ENCODE measurements at places on chromosomes 11 and 22.
A peak's percentile ranks its signal among the peaks of the same experiment; 100 is the strongest.

DNA sequence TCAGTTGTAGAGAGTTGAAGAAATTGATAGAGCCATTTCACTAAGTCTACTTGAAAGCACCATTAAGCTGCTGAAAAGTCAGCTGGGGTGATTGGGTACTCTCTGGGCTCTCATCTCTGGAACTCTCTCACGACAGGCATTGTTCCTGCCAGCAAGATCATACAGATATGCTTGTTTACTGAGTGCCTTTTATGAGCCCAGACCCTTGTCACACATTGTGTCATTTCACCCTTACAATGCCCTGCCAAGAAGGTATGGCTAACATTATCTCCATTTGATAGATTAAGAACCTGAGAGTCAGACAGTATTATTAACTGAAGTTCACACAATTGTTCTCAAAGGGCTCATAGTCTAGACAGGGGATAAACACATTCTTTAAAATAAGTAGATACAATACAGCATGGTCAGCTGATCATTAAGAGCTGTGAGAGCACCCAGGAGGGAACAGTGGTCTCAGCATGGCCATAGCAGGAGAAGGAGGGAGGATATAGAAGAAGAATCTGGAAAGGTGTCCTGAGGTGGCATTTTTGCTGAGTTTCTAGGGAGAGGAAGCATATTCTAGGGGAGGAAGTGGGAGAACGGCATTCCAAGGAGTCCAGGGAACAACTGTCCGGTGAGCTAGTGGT lies 580.5 kb downstream of the INSC start:
- no peak for DNase-seq

- no peak for DNase-seq
Observed at GRCh38 chr11:119091966-119092879, 7.5 kb downstream of the HMBS start.

DNA sequence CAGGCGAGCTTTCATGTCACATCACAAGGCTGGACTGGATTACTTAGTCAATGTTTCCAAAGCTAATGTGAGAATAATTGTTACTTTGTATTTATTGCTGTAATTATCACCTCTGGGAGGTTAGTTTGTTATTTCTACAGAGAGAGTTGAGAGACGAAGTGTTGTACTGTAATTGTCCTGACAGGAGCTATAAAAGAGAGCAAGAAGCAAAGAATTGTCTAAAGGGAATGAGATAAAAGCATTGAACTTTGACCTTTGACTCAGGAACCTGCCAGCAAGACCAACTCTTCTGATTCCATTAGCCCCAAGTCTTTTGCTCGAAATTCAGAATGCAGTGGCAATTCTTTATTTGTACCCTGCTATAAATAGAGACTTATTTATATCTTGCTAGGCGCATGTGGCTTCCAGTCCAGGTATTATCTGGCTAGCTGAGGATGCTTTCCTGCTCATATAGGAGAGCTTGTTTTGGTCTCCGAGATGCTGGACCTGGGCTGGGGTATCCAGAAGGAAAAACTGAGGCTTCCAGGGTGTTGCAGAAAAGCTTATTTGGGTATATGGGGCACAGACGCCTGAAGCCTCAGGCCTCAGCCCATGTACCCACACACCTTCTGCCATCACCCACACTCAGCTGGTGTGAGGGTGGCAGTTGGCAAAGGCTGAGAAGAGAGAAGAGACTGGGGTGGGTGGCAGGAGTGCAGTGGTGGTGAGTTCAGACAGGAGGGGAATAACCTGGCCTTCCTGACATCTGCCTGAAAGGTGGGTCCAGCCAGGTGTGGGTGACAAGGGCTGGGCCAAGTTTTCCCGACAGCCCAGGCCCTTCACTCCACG lies 40.7 kb downstream of the SYT13 start:
- DNase-seq: no peak

- DNase-seq: no peak
Observed at GRCh38 chr11:57647372-57647771, 2.3 kb downstream of the YPEL4 start.

DNA sequence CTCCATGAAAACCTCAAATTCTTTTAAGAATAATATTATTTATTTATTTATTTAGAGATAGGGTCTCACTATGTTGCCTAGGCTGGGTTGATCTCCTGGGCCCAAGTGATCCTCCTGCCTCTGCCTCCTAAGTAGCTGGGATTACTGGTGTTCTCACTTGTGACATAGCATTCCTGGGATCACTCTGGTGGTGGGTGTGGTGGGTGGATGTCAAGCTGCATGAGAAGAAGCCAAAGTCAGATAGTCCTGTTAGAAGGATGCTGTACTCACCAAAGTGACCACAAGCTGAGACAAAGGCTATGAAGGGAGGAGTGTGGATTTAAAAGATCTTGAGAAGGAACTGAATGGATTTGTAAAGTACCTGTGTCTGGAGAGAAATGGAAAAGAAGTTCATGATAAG lies 87.9 kb upstream of the SPON1 start:
- no peak for DNase-seq

DNA sequence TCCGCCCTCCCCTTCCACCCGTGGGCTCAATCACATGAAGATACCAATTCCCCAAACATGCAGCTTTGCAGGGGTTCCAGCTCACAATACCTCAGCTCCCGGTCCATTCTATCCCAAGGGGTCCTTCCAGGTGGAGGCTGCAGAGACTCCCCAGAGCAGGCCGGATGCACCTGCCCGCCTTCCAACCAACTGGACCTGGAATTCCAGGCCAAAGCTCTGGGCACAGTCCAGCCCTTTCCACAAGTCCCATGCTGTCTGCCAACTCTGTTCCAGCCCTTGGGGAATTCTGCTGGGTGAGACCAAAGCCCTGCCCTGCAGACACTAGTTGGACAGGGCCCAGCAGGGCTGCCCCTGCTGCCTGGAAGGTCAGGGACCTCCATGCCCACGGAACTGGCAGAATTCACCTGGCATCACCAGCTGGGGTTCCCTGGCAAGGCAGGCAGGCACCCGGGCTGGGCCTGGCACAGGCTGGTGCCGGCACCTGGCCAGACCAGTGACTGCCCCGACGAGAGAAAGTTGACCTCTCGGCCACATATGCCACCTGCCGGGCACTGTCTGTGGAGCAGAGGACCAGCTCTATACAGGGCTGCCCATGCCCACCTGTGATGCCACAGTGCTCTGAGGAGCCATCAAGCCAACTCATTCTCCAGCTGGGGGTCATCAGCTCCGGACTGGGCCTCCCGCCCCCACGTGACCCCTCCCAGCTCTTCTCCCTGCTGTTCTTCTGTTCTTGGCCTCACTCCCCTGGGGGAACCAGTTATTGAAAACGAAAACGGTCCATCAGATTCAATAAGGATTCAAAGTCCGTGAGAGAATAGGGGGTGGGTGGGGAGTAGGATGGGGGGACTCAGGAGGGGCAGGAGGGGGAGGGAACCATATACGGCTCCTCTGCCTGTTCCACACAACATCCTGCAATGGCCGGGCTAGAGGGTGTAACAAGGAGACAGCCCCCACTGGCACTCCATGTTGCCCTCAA lies 4.7 kb downstream of the SYT7 start:
- no peak for DNase-seq

GRCh38 chr11:117427356-117427874 lies 99.8 kb downstream of the CEP164 start:
- DNase-seq: no peak

DNA sequence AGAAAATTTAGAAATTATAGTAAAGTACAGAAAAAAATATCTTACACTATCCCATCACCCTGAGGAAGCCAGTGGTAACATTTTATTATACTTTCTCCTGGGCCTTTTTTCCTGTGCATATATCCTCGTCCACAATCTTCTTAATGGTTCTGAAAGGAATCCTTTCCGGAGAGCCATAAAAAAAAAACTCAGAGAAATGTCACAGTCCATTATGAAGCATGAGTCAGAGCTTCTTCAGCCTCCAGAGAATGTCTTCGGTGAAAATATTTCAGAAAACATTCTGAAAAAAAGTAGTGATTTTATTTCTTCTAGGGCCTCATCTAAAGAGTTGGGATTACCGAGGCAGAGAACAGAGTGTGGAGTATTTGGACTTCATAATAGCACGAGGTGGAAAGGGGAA lies 163.4 kb downstream of the INSC start:
- DNase-seq: no peak

DNA sequence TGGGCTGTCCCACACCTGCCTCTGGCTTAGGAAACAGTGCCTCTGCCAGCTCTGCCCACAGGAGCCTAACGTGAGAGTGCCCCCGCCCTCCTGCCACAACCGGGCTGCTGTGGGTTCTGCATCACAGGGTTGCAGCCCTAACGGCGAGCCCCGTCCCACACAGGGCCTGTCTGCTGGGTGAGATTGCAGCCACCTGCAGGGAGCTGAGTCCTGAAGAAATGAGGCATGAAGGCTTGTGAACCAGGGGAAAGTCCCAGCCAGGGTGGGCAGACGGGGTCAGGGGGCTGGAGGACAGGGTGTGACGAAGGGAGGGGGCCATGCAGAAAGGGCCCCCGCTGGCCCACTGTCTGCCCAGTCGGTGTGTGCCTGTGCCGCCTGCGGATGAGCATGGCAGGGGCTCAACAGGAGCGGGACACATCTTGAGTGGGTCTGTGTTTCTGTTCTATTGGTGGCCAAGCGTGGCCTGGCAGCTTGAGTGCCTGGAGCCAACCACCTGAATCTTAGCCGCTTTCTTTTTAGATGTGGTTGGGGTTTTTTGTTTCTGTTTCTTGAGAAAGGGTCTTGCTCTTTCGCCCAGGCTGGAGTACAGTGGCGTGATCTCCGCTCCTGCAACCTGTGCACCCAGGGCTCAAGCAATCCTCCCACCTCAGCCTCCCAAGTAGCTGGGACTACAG lies 38.9 kb downstream of the CTTN start:
- no peak for DNase-seq

DNA sequence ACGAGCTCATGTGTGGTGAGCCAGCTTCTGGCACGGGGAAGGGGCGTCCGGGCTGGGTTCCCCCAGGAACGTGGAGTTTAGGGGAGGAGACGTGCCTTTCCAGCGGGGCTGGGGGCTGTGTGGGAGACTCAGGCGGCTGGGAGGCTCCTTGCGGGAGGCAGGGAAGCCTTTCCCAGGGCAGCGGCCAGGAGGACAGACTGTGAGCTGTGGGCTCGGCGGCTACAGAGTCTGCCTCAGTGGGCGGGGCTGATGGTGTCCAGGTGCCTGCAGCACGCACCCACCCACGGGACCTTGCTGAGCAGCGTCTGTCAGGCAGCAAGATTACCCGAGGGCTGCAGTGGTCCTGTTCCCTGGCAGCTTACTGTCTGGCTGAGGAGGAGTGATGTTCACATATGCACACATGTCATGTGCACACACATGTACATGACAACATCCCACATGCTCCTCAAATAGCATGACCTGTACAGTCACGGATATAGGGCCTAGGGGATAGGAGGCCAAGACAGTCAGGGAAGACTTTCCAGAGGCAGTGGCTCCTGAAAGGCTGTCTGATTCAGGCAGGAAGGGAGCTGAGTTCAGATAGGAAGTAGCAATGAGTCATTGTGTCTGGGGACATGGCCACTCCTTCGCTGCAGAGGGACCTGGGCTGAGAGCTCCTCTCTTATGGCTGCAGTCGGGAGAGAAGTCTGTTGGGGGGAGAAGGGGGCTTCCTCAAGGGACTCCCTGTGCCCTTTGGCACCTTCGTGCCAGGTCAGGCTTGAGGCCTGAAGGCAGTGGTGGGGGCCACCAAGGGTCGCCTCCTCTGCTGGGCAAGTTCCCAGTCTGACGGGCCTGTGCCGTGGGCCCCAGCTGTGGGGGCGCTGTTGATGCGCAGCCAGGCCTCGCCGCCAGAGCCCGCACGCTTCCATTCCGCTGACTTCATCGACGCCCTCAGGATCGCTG lies 23.3 kb upstream of the PPP6R3 start:
- no peak for DNase-seq

- DNase-seq: no peak
Observed at GRCh38 chr11:69198891-69199582, 43.3 kb downstream of the SMIM38 start.

GRCh38 chr11:108084811-108085210 lies 36.6 kb upstream of the ACAT1 start:
- DNase-seq: no peak

DNA sequence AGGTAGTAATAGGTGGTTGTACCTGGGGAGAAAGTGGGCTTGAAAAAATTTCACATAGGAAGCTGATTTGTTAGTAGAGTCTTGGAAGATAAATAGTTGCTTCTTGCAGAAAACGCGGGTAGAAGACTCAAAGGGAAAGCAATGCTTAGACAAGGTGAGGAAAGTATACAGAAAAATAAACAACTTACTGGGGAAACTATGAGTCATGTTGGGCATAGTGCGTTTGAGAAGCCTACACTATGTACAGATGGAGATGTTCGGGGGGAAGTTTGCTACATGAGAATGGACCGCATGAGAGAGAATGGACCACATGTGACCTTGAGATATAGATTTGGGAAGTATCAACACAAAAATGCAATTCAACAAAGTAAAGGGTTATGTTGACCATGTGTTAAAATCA lies 86.7 kb upstream of the DDI1 start:
- no peak for DNase-seq

DNA sequence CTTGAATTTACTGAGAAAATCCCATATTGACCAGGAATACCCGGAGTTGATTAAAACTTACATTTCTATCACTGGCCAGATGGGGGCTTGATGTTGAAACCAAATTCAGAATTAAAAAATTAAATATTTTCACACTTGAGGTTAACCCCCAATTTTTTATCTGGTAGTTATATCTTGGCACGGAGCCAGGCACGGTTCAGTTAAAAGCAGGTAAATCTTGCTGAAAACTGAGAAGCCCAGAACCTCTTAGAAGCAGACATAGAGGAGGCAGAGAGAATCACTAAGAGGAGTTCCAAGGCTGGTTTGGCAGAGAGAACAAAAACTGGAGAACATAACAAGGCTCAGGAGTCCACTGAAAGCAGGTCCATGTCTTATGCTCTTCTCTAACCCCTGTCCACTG lies 77.7 kb downstream of the USP35 start:
- no peak for DNase-seq

DNA sequence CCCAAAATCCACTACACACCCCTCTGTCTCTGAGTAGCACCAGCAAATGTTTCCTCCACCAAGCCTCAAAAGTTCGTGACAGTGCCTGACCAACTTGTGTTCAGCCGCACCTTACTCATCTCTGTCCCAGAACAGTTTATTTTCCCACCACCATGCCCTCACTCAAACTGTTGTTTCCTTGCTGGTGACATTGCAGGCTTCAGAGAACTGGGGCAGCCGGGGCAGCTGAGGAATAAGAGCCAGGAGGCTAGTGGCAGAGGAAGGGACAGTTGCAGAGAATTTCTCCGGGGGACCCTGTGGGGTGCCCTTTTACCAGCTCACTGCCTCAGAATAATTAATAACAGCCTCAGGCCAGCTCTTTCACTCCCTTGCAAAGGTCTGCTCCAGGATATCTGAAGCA lies 709 bp upstream of the KCNE3 start:
- DNase-seq: no peak

- no peak for DNase-seq
Observed at GRCh38 chr11:85709941-85710702, 24.1 kb upstream of the CCDC89 start.

- no peak for DNase-seq
Observed at GRCh38 chr11:109123816-109124787, 297.9 kb upstream of the C11orf87 start.

GRCh38 chr11:70066136-70066520 lies 12.0 kb upstream of the ANO1 start:
- DNase-seq: peak; percentile 52

GRCh38 chr11:127632976-127633680 lies 632.6 kb upstream of the KIRREL3 start:
- DNase-seq: no peak

- DNase-seq: no peak
Observed at GRCh38 chr11:8988329-8989234, 15.2 kb downstream of the NRIP3 start.

GRCh38 chr22:43273902-43274484 lies 69.2 kb downstream of the SCUBE1 start:
- DNase-seq: no peak

GRCh38 chr11:2673250-2673610 lies 26.6 kb downstream of the KCNQ1OT1 start:
- no peak for DNase-seq

Measured in coronary artery (tissue), 2 donors.